Activated CD8-positive, alpha-beta memory T cell treated with anti-CD3 and anti-CD28 coated beads for 24 hours (primary cell): ENCODE measurements at places on chromosomes 2 and 18.

DNA sequence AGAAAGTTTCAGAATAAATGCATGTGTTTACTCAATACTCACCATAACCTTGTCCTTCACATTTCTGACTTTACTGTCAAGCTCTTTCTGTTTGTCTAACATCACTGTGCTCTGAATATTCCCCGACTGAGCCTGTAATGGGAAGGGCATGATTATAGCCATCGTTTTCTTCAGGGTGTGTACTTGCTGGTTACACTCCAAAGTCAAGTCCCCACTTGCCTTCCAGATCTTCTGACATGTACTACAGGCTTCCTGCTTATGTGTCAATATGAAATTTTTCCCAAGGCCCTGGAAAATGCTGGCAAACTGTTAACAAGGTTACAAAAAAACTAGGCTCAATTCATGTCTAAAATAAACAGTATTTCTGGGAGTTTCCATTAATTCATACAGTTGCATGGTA is 12.9 kb downstream of the STAT1 start:
- no peak for DNase-seq

- DNase-seq = no peak
Observed at GRCh38 chr2:198417836-198418235, 613.4 kb downstream of the PLCL1 start.

DNA sequence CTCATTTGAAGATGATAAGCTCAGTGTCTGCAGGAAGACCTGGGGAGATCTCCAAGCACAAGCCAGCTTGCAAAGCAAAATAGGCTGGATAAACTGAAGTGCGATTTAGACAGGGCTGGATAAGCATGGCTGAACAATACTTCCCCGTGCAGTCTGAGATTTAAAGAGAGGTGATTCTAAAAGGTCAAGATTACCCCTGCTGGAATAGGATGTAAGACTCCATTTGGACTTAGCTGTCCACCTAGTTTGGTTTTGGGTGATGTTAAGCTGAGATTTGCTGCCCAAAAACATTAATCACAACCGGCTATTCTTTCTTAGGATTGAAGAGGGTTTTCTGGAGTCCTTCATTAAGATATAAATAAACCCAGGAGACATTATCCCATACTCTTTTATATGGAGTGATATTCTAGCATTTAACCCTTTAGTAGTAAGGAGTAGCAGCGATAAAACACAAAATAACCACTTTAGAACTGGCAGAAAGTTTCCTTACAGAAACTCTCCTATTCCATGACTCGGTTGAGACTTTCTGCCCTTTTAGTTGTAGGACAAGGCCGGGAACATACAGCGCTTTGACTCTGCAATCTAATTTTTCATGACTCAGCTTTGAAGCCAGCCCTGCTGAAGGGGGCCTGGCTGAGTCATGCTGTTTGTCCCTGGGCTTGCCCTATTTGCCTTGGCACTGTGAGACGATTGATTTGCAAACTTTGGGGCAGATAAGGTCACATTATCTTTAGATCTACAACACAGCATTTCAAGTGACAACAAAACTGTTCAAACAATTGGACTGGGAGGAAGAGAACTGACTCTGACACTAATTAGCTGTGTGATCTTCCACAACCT is 238.2 kb downstream of the GCA start:
- no peak for DNase-seq

GRCh38 chr2:27960237-27960912 is 69.8 kb downstream of the BABAM2 start:
- no peak for DNase-seq

- no peak for DNase-seq
Observed at GRCh38 chr2:105315314-105315713, 14.2 kb downstream of the TGFBRAP1 start.

DNA sequence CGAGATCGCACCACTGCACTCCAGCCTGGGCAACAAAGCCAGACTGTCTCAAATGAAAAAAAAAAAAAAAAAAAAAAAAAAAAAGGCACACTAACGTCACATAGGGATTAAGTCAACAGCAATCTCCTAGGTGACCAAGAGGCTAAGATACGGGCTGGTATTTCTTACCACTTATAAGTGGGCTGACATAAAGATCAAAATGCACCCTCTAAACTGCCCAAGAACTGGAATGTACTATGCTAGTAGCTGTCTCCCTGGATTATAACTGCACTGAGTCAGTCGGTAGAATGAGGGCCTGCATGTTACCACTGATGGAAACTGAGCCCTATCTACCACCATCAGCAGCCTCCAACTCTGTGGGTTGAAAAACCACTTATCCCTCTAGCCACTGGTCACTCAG is 80.6 kb downstream of the KLF7 start:
- no peak for DNase-seq

DNA sequence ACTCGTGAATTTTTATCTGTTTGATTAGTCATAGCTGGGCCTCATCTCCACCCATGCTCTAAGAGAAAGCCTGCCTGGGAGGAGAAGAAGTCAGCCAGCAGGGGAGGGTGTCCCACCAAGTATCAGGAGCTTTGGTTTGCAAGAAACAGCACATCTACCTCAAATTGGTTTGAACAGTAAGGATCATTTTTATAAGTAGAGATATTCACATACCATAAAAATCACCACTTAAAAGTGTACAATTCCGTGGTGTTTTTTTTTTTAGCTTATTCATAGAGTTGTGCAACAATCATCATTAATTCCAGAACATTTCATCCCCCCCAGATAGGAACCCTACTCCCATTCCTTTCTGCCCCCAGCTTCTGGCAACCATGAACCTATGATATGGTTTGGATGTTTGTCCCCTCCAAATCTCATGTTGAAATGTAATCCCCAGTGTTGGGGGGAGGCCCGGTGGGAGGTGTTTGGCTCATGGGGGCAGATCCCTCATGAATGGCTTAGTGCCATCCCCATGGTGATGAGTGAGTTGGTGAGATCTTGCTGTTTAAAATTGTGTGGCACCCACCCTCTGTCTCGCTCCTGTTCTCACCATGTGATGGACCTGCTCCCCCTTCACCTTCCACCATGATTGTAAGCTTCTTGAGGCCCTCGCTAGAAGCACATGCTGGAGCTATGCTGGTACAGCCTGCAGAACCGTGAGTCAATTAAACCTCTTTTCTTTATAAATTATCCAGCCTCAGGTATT is 36.2 kb upstream of the HS6ST1 start:
- DNase-seq = peak; percentile 9

DNA sequence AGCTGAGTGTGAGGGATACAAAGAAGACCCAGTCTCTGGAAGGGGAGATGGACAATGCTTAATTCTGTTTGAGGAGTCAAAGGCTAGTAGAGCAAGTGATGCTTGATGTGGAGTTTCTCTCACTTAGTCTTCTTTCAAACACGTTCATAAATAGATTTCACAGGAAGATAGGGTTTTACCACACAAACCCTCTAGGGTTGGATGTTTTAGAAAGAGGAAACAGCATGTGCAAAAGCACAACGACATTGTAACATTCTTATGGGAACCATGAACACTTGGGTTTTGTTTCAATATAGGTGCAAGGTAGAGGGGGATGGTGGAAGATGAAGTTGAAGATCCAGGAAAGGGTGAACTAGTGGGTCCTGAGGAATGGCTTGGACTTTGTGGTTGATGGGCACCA is 10.8 kb upstream of the EFEMP1 start:
- no peak for DNase-seq

DNA sequence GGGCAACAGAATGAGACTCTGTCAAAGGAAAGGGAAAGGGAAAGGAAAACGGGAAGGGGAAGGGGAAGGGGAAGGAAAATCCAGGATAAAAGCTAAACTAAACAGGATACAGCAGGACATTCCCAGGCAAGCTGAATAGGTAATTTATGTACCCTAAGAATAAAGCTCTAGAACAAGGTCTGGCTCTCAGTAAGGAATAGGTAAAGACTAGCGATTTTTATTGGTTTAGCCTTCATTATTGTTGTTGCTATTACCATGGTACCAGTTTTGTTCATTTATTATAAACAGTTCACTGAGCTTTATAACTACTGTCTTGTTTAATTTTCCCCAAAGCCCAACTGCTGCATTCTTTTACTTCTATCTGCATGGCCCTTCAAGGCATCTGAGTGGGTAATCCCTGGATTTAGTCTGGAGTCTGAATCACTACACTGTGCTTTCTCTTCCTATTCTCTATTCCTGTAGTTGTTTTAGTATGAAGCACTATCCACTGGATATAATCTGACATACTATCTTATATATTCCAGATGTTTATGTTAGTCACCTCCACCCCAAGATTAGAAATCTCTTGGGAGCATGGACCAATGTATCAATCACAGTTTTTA is 127.1 kb upstream of the TANK start:
- no peak for DNase-seq

DNA sequence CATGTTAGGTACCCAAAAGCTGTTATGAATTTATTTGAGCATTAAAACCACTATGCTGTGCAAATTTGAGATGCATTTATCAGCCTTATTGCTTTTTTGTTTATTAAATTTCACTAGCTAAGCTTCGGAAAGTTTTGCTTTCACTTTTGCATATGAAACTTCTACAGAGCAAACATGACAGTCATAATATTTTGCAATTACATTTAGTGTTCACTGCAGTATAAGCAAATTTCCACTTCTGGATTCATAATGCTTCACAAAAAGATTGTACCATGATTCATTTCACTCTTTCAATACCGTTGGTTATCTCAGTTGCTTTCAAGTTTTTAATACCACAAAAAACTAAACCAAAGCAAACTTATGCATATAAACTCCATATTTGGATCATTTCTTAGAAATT is 228.7 kb upstream of the SLC8A1 start:
- no peak for DNase-seq

DNA sequence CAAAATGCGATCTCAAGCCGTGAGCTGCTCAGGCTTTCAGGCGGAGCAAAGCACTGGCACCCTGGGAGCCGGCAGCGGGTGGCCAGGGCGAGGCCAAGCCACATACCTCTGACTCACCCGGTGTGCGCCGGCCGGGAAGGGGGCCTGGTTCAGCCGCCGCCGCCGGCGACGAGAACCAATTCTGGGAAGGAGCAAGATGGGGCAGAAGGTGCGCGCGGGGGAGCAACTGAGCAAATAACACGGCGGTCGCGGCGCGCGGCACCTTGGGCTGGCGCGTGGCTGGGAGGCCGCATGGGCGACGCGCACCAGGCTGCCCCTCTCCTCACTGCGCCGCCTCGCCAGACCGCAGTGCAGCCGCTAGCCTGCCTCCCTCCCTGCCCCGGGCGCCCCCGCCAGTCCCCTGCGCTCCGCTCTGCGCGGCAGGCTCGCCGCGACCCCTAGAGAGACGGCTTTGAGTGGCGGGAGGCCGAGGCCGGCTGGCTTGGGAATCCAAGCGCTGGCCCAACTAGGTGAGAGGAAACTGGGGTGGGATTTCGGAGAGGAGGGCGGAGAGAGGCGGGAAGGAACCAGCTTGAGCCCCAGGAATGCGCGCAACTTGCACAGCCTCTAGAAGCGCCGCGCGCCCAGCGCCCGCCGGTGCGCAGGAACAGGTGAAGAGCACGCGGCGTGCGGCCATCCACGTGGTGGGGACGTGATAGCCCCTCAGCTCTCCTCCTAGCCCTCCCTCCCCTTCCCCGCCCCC is 3.2 kb downstream of the NRP2 start:
- DNase-seq = no peak

GRCh38 chr2:12396699-12397098 is 320.0 kb upstream of the TRIB2 start:
- DNase-seq = no peak

DNA sequence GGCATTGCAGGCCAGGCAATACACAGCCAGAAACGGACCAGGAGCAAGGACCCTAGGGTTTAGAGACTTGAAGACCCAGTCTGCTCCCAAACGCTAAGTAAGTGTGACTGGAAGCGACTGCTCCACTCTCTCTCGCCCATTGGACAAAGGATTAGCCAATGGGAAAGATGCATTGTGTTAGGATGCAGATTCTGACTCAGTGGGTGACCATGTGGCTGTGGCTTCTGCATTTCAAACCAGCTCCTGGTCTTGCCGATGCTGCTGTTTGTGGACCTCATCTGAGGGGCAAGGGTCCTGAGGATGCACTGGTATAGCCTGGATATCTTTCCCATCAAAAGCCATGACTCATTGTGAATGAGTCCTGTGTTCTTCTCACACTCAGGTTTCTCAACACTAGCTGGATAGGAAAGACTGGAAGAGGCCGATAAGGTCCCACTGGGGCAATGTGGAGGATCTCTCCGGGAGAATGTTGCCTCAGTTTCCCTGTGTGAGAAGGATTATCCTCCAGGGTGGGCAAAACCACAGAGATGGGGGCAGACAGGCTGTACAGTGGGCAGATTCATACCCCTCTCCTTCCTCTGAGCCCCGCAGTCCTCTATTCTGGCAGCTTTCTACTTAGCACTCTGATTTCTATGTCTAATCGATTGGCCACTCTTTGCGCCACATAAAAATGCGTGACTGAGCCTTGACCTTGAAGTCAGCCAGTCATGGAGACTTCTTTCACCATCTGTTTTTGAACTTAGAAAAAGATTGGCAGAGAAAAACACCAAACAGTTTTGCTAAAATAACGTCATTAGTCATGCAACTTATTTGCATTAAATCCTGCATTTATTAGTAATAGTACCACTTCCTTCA is 257.1 kb downstream of the PRKCE start:
- DNase-seq = no peak

DNA sequence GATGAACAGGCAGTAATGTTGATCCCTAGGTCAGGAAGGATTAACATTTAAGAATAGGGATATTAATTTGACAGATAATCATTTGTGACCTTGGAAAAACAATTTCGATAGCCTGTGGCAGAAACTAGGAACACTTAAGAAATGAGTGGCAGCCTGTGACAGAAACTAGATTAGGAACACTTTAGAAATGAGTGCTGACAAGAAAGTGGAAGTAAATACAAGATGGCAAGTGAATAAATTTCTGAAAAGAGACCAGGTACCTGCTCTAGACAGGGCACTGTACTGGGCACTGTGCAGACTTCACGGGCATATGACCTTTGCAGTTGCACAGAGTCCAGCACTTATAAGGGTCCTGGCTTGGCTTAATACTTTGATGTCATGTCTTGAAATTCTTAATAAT is 5.5 kb upstream of the HNRNPA3 start:
- no peak for DNase-seq

DNA sequence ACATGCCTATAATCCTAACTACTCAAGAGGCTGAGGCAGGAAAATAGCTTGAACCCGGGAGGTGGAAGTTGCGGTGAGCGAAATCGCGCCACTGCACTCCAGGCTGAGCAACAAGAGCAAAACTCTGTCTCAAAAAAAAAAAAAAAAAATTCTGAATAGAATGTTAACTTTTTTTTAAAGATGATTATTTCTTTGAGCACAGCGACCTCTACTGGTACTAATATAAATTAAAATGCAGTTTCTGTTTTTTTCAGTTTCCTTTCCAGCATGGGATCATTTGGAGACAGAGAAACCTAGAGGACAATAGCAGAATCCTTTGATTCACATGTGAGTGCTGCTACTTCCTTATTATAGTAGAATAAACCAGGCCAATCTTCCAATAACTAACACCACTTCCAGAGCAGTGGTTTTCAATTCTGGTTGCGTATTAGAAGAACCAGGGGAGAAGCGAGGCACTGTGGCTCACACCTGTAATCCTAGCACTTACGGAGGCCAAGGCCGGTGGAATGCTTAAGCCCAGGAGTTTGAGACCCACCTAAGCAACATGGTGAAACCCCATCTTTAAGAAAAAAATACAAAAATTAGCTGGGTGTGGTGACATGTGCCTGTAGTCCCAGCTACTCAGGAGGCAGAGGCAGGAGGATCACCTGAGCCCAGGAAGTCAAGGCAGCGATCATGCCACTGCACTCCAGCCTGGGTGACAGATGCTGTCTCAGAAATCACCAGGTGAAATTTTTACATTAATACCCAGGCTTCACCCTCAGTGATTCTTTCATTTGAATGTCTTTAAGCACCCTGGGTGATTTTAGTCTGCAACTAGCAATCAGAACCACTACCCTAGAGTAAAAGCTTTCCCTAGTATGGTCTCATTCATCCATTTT is 10.1 kb downstream of the SRSF7 start:
- no peak for DNase-seq
